ENCODE measurements at places on chromosomes 6 and 20.

GRCh38 chr20:56540415-56540814, 7.4 kb downstream of the FAM209B start:
- DNase-seq = peak; percentile 50

- DNase-seq = peak; percentile 26
These were observed 1.5 kb downstream of the EPM2A start for GRCh38 chr6:145733810-145734209.

DNA sequence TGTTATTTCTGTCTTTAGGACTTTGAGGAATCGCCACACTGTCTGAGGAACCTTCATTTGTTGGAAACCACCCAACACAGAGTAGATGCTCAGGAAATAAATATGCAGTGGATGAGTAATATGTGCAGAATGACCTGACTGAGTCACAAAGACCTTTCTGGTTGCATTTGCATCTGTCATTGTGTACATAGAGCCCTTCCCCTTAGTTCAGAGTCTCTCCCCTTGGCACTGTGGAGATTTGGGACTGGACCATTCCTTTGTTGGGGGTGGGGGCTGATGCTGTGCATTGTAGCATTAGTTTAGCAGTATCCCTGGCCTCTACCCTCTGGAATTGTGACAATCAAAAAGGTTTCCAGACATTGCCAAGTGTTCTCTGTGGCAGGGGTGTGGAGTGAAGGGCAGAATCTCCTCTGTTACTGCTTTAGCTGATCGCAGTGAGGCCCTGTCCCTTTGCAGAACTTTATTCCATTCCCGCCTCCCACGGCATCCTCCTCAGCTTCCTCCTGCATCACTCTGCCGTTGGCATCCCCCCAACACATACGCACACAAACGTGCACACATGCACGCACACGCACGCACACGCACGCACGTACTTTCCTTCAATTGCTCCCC, 64.5 kb downstream of the EYA2 start:
- peak; percentile 99 for DNase-seq

DNA sequence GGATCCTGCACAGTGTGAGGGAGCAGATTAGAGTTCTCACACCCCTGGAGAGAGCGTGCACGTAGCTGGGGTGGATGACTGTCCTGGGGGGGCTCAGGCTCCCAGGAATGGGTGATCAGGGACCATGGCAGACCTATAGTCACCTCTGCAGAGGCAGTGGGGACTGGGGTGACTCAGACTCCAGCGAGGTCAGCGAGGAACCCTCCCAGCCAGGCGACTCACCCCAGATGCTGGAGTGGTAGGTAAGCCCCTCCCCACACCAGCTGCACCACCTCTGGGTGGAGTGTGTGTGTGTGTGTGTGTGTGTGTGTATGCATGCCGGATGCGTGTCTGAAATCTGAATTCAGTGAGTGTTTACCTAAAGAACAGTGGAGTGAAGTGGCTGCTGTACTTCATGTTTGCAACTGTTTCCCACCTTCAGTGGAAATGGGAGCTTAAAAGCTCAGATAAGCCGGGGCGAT, 17.4 kb upstream of the GTSF1L start:
- DNase-seq = peak; percentile 71

- DNase-seq = no peak
These were observed 32.9 kb upstream of the EYA4 start for GRCh38 chr6:133208183-133208755.

DNA sequence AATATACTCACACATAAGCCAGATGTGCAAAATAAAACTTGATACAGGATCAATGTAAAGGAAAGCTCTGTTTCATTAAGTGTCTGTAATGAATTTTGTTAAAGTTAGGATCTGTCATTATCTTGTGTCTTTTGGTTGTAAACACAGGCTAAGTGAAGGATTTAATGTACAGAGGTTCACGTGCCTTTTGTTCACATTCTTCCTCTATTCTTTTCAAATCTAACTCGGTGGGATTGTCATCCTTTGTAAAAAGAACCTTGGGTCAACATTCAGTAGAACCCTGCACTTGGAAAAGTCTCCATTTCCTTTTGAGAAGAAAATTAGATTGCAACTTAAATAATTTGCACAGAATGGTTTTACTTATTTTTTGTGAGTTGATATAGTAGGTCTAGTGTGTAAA, 7.7 kb upstream of the LIN28B start:
- no peak for DNase-seq

DNA sequence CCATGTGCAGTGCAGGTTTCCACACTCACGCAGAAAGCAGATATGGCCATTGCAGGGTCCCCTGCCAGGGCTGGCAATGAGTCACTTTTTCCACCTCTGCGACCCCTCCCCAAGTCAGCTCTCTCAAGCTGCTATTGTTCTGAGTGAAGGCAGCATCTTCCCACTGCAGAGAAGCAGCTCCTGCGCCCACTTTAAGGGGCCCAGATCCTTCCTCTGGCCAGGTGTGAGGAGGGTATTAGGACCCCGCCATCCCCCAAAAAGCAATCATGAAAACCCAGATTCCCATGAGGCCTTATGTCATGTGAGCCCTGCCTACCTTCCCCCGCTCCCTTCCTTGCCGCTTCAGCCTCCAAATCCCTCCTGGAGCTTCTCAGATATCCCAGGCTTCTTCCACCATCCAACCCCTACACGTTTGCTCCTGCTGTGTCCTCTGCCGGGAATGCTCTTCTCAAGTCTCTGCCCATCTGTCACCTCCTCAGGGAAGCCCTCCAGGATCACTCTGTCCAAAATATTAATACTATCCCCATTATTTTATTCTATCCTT, 220.3 kb downstream of the NFATC2 start:
- DNase-seq = no peak

- DNase-seq = no peak
These were observed 140.7 kb downstream of the FUT9 start for GRCh38 chr6:96156425-96156824.

- DNase-seq = peak; percentile 47
These were observed at the start of gene CNR1 for GRCh38 chr6:88165844-88166492. CNR1 (minus strand) TSS chr6:88166347; CDS start chr6:88145274, 21,073 bp downstream.

Measured in RPMI7951 (cell line).